Stomach (tissue), 19 donors: ENCODE measurements at places on chromosomes 12 and 14. TPM values are rescaled to one million over a fixed set of nuclear protein-coding genes. Genes with fewer than 3 reads are reported as not detected.

DNA sequence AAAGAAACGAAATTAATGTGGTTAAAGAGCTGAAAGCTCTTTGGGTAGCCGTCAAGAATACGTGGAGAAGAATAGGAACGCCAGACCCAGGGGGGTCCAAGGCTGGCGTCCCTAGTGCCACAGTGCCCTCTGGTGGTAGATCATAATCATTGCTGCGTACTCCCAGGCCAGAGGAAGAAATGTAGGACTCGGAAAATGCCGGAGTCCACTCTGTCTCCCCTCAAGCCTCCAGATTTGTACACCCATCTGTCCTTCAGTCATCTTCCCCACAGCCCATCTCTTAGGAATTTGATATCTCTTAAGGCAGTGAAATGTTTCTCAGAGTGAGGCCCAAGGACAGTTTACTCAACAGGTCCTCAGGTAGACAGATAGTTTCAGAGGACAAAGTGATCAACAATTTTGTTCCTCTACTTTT, 25.4 kb upstream of the PLEKHG6 start:
- DNase-seq, result peak; percentile 69

The DCAF5 gene
- 80.5 TPM for total RNA-seq

- no peak for DNase-seq
Measured at GRCh38 chr12:69844836-69845235, 19.8 kb downstream of the MYRFL start.

DNA sequence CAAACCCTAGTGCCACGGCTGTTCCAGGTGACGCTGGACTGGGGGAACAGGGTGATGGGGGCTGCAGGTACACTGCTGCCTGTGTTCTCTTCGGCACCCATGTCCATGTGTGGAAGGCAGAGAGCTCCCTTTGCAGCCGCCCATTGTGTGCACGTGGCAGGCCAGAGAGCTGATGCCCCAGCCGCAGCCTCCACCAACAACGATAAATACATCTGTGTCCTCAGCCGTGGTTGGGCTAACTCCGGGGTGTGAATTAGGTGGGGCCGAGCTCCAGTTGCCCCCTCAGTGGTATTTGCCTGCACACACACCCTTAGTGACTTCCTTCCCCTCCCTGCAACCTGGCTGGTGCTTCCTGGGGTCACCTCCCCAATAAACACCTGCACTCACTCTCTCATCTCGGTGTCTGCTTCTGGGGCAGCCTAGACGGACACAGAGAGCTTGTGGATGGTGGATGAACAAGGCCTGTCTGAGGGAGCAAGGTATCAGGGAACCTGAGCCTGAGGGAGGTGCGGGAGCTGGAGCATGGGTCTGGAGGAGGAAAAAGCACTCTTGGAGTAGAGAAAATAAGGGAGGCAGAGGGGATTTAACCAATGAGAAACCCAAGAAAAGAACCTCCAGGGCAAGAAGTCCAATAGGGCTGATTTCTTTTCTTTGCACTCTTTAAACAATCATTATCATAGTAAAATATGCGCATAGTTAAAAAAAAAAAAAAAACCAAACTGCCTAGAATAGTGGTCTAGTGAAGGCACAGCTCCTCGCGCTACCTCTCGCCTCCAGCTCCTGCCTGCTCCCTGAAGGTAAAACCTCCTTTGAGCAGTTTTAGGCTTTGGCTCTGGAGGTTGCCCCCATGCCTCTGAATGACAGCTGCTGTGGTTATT, 112.6 kb downstream of the ZNF664 start:
- DNase-seq, result no peak

GRCh38 chr12:114678718-114679117, 5.3 kb downstream of the TBX3 start:
- no peak for DNase-seq

The CCDC196 gene
- not detected for total RNA-seq

- DNase-seq, result no peak
Measured at GRCh38 chr12:31298922-31299321, 27.0 kb downstream of the SINHCAF start.

DNA sequence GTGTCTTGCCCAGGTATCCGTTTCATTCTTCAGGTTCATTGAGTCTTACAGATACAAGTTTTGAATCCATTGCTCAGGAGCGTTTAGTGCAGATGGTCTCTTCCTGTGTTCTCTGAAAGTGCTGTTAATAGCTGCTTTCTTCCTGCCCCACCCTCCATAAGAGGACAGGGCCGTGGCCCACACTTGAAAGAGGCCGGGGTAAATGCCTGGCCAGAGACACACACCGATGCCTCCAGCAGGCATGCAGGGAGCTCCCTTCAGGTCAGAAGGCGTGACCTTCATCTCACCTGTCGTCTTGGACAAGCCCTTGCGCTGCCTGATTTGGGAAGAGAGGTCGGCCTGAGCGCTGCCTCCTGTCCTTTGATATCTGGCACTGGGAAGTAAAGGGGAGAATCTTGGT, 11.6 kb downstream of the PRKAB1 start:
- DNase-seq, result no peak

DNA sequence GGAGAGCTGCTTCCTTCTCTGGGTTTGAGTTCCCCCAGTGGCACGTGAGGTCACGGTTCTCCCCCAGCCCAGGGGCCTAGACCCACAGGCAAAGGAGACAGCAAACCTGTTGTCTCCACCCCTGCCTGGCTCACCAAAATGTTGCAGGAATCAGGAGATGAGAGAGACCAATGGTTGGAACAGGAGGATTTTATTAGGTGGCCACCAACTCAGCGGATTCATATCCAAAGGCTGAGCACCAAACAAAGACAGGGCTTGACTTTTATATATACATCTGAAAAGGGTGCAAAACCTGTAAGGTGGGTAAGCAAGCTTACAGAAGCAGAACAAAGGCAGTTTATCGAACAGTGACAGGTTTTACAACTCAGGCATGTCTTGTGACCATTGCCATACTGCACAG, 9.2 kb upstream of the ADAM21 start:
- DNase-seq, result no peak

The POTEG gene
- not detected for total RNA-seq

DNA sequence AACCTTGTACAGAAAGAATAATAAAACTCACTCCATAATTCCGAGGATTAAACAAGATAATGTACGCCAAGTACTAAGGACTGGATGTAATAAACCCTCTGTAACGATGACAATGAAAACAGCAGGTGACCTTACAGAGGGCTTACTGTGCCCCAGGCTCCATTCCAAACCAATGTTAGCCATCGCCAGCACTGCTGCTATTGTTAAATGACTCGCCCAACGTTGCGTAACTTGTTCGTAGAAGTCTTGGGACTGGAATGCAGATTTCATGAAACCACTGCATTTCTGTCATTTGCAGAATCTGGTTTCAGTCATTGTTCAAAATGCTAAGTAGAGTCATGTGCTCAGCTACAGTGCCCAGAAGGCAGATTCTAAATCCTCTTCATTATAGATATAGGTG, 728 bp upstream of the STON2 start:
- DNase-seq, result peak; percentile 22

GRCh38 chr12:107759410-107759809, 1.5 kb downstream of the PRDM4 start:
- DNase-seq, result no peak

The HPD gene
- total RNA-seq, result not detected

- no peak for DNase-seq
Measured at GRCh38 chr12:76072568-76072967, 11.9 kb downstream of the NAP1L1 start.

GRCh38 chr12:6426882-6427671, 17.7 kb upstream of the CD27 start:
- DNase-seq, result peak; percentile 34

GRCh38 chr12:94111302-94111701, 37.1 kb upstream of the PLXNC1 start:
- no peak for DNase-seq

The DBX2 gene
- total RNA-seq, result not detected

DNA sequence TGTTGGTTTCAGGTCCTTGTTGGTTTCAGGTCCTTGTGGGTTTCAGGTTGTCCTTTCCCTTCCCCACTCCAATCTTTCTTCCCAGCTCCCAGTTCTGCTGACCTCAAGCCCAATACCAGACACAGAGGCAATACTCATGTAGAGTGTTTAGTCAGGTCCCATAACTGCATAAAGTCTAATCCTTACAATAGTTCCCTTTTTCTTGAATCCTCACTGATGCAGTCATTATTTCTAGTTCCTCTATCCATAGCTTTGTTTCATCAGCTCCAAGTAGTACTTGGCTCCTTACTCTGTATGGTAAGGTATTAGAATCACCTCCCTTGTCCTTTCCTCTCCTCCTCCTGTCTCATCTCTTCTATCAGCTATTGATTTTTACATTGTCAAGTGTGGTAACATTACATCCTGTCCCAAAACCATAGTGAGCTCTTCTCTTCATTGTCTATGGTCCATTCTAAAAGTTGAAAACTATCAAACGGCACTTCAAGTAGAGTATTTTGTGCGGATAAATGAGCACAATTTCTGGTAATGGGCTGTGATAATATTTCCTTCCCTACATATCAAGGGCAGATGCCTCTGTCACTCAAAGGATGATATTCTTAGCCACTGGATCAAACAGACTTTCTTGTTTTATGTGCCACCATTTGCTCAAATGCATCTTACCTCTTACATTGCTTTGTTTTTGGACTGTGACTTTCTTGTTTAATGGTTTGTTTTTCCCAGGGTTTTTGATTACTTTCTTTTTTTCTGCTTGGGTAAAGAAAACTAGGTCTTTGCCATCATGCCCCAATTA, 57.2 kb upstream of the JDP2 start:
- DNase-seq, result no peak

- DNase-seq, result no peak
Measured at GRCh38 chr12:24361877-24362580, 412.6 kb upstream of the SOX5 start.

The TAS2R50 gene
- not detected for total RNA-seq

DNA sequence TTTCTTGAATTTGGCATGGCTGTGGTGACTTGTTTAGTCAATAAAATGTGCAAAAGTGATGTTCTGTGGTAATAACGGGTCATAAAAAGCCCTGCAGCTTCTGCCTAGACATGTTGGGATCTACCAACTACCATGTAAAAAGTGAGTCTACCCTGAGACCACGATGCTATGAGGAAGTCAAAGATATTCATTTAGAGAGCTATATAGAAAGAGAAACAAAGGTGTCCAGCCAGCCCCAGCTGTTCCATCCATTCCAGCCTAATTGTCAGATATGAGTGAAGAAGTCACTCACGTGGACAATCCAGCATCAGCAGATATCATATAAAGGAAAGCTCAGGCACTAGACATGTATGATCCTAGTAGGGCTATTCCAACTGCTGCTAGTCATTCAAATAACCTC, 117.2 kb upstream of the SSTR1 start:
- no peak for DNase-seq

- no peak for DNase-seq
Measured at GRCh38 chr14:88452231-88452630, 66.8 kb downstream of the SPATA7 start.

GRCh38 chr14:81127785-81128184, 93.0 kb downstream of the GTF2A1 start:
- DNase-seq, result no peak

GRCh38 chr14:72111911-72112310, 179.7 kb downstream of the RGS6 start:
- no peak for DNase-seq

DNA sequence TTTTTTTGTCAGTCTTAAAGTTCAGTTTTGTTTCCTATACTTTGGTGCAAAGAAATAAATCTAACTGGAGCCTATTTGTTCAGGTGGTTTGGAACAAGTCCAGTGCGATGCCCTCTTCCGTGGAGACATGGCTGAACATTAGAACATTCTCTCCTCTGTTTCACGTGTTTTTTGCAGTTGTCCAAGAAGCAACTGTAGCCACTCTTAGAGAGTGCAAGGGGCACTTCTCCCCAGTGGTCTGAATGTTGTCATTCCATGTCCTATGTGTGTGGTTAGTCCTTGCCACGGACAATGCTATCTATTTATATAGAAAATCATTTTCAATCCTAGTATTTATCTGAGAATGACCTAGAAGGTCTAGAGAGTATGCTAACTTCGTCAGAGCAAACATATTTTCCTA, 1232.5 kb upstream of the SEL1L start:
- no peak for DNase-seq

- no peak for DNase-seq
Measured at GRCh38 chr12:46818642-46819041, 7.2 kb downstream of the SLC38A4 start.

DNA sequence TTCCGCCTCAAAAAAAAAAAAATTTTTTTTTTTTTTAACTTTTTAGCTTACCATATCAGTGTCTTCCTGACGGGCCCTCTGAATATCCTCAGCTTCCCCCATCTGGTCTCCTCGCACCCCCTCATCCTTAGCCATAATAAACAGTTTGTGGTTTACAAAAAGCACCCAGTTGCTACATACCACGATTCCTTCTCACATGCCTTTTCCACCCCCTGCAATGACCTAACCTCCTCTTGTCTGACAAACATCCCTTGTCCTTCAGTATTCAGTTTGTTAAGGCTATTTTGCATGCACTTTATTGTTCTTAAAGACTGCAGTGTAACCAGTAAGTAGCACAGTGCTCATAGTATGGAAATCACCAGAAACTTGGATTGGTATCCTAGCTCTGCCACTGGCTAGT, 88.5 kb downstream of the PPM1H start:
- no peak for DNase-seq

GRCh38 chr14:65291531-65291930, 121.0 kb upstream of the FUT8 start:
- no peak for DNase-seq

DNA sequence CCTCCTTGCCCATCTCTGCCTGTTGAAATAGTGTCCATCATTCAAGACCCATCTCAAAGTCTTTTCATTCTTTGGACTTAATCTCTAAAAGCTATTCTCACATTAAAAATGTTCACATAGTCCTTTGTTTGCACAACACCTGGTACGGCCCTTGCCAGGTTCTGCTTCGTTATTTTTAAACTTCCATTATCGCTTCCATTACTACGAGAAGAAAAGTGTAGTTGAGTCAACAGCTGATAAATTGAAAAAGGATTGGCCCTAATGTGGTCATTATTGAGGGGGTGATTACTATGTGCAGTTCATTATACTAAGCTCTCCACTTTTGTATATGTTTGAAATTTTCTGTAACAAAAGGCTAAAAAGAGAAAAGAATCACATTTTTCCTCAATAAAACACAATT, 17.8 kb downstream of the KCNJ8 start:
- DNase-seq, result no peak

- DNase-seq, result no peak
Measured at GRCh38 chr12:39420043-39420442, 22.9 kb downstream of the KIF21A start.

The AKAP5 gene
- total RNA-seq, result not detected

GRCh38 chr12:25959071-25959961, 834 bp downstream of the RASSF8 start:
- DNase-seq, result peak; percentile 73
